Activated T-cell treated with anti-CD3 and anti-CD28 coated beads, Interleukin-2, amount 50 U/mL, for 24 hours (primary cell): ENCODE measurements at places on chromosomes 13 and 19.

DNA sequence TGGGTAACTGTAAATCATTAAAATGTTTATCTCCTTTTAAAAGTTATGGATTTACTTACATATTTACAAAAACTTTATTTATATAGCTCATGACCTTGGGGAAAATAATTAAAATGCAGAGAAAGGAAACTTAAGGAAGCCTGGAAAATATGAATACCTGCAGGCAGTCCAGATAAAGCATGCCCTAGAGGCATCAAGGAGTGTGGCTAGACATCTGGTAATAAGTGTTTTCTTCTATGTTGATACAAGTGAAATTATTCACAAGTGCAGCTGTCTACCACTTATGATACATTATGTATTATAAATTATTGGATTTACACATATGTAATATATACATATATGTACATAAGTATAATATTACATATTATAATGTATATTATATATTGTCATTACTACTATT is 207.9 kb downstream of the LMO7 start:
- peaks cover 48% of the 10 kb centered on the region for H3K36me3 ChIP-seq
- DNase-seq, result no peak
- no peak overlapping the region for H3K4me3 ChIP-seq
- no peaks in the 10 kb centered on the region for H3K27me3 ChIP-seq
- no peak overlapping the region for H3K27ac ChIP-seq
- H3K4me1 ChIP-seq, result peaks cover 8% of the 10 kb centered on the region

GRCh38 chr13:109043636-109044035 is 414.2 kb downstream of the MYO16 start:
- no peak overlapping the region for H3K4me3 ChIP-seq
- no peak for DNase-seq

DNA sequence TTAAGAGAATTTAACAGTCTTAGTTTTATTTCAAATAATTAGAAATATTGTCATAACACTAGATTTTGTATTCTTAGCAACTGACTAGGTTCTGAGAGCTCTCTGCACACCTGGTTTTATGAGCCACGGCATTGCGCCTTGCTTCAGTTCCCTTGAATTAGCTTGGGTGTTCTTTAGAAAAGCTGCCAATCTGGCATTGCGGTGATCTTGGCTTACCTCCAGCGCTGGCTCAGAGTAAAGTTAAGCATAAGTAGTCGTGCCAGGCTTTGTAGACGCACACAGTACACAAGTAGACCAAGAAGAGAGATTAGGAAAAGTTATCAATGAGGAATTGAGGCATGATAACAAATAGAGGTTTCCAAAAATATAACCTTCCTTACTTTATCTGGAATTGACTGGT is 45.7 kb downstream of the TPP2 start:
- DNase-seq, result no peak
- no peak overlapping the region for H3K27ac ChIP-seq
- no peaks in the 10 kb centered on the region for H3K27me3 ChIP-seq
- peaks cover 6% of the 10 kb centered on the region for H3K4me1 ChIP-seq

DNA sequence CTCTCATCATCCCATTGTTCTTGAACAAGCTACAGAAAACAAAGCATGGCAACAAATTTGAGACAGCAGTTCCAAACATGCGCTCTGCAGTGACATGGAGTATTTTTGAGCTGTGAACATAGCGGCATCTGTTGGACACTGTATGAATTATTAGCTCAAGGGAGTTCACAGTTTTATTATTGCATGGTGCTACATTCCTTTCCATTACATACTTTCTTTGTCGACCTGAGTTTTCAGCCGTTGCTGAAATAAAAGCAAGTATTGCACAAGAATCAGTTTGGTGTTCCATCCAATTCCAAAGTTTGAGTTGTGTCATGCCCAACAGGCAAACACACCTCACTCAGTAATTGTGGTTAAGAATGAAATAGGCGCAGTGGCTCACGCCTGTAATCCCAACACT is 30.1 kb upstream of the METTL21C start:
- H3K27ac ChIP-seq, result no peak overlapping the region
- H3K4me3 ChIP-seq, result no peak overlapping the region
- H3K27me3 ChIP-seq, result peaks cover 11% of the 10 kb centered on the region
- no peaks in the 10 kb centered on the region for H3K36me3 ChIP-seq
- H3K4me1 ChIP-seq, result peaks cover 5% of the 10 kb centered on the region
- no peak for DNase-seq

GRCh38 chr19:11168568-11168967 is 13.0 kb upstream of the SPC24 start:
- H3K4me3 ChIP-seq, result no peak overlapping the region
- H3K4me1 ChIP-seq, result no peaks in the 10 kb centered on the region
- H3K27me3 ChIP-seq, result no peaks in the 10 kb centered on the region
- no peaks in the 10 kb centered on the region for H3K36me3 ChIP-seq
- no peak for DNase-seq

DNA sequence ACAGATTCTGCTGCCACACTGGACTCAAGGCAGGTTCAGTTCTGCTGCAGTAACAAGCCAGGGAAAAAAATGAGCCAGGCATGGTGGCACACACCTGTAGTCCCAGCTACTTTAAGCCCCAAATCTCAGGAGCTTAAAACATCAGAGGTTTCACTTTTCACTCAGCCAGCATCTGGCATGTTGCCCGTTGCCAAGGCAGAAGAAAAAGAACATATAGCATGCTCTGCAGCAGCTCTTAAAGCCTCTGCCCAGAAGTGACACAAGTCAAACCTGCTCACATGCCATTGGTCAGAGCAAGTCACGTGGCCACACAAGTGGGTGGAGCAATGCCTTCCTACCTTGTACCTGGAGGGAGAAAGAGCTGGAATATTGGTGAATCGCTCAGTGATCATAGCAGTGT is 14.7 kb upstream of the ADGRE5 start:
- peaks cover 81% of the 10 kb centered on the region for H3K4me1 ChIP-seq
- no peaks in the 10 kb centered on the region for H3K27me3 ChIP-seq
- peak; percentile 86 for DNase-seq
- peak overlapping the region; percentile 99 for H3K27ac ChIP-seq
- peak overlapping the region; percentile 49 for H3K4me3 ChIP-seq

DNA sequence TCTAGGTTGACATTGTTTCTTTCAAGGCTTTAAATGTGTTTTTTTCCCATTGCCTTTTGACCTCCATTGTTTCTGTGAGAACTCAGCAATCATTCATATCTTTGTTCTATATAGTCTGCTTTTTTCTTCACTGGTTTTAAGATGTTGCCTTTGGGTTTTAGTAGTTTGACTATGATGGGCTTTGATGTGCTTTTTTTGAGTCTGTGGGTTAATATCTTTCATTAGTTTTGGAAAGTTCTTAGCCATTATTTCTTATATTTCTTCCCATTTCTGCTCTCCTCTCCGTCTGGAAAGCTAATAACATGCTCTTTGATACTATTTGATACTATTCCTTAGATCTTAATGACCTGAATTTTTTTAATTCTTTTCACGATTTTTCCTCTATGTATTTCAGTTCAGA is 32.7 kb downstream of the CCDC8 start:
- H3K4me3 ChIP-seq, result no peak overlapping the region
- no peaks in the 10 kb centered on the region for H3K4me1 ChIP-seq
- peaks cover 98% of the 10 kb centered on the region for H3K36me3 ChIP-seq
- DNase-seq, result no peak
- H3K27ac ChIP-seq, result no peak overlapping the region

DNA sequence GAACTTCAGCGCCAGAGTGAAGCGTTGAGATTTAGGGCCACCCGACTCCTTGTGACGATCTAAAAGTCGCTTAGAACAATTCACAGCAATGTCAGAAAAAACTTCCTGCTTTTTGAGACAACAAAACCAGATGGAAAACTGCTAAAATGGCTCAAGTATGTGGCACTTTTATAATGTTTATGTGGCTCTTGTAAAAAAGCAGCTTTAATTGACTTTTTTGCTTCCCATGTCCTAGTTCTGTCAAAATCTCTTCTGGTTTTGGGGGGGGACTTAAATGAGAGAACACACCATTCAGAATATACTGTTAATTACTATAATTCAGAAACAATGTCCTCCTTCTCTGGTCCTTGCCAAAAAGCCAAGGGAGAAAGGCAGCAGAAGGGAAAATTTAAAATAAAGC is 154.7 kb upstream of the LSM14A start:
- H3K27me3 ChIP-seq, result peaks cover 52% of the 10 kb centered on the region
- no peak overlapping the region for H3K4me3 ChIP-seq
- H3K27ac ChIP-seq, result no peak overlapping the region

GRCh38 chr13:35473802-35474201 is 2.7 kb downstream of the MAB21L1 start:
- peaks cover 39% of the 10 kb centered on the region for H3K4me1 ChIP-seq
- no peak for DNase-seq
- H3K27me3 ChIP-seq, result peaks cover 86% of the 10 kb centered on the region
- no peak overlapping the region for H3K27ac ChIP-seq
- no peak overlapping the region for H3K4me3 ChIP-seq

- no peak overlapping the region for H3K27ac ChIP-seq
- no peak overlapping the region for H3K4me3 ChIP-seq
- no peaks in the 10 kb centered on the region for H3K4me1 ChIP-seq
- no peak for DNase-seq
- H3K36me3 ChIP-seq, result no peaks in the 10 kb centered on the region
Measured at GRCh38 chr13:105151639-105152038, 1383.8 kb downstream of the EFNB2 start.

DNA sequence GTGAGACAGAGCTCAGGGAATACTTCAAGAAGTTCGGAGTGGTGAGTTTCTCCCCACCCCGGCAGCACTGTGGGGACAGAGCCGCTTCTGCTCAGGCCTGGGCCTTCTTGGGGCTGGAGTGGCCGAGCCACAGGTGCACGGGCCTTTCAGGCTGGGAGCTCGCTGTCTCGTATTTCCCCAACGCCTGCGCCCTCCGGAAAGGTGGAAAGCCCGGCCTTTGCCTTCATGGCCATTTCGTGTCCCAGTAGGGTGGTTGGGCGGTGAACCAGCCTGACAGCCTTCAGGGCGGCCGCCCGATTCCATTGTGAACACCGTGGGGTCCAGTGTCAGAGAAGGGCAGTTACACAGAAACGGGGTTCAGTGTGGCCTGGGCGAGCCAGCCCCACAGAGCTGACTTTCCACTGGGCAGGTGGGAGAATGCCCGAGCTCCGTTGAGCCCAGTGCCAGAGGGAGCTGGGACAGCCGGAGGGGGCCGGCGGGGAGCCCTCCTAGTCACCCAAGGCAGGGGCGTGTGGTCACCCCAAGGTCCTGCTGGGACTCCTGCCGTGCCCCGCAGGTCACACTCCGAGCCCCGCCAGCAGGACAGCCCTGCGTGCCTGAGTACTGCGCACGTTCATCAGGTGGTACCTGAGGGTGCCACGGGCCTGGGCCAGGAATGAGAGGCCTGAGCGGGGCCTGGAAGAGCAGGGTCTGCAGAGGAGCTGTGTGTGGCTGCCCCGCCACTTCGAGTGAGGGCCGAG is 14.0 kb downstream of the DAZAP1 start:
- no peaks in the 10 kb centered on the region for H3K27me3 ChIP-seq
- peaks cover 93% of the 10 kb centered on the region for H3K36me3 ChIP-seq
- H3K4me1 ChIP-seq, result peaks cover 12% of the 10 kb centered on the region
- no peak overlapping the region for H3K27ac ChIP-seq
- no peak for DNase-seq
- H3K4me3 ChIP-seq, result no peak overlapping the region

GRCh38 chr19:3682741-3683404 is 17.4 kb downstream of the PIP5K1C start:
- DNase-seq, result no peak
- no peak overlapping the region for H3K4me3 ChIP-seq
- peaks cover 22% of the 10 kb centered on the region for H3K36me3 ChIP-seq
- H3K4me1 ChIP-seq, result peaks cover 16% of the 10 kb centered on the region
- no peaks in the 10 kb centered on the region for H3K27me3 ChIP-seq

DNA sequence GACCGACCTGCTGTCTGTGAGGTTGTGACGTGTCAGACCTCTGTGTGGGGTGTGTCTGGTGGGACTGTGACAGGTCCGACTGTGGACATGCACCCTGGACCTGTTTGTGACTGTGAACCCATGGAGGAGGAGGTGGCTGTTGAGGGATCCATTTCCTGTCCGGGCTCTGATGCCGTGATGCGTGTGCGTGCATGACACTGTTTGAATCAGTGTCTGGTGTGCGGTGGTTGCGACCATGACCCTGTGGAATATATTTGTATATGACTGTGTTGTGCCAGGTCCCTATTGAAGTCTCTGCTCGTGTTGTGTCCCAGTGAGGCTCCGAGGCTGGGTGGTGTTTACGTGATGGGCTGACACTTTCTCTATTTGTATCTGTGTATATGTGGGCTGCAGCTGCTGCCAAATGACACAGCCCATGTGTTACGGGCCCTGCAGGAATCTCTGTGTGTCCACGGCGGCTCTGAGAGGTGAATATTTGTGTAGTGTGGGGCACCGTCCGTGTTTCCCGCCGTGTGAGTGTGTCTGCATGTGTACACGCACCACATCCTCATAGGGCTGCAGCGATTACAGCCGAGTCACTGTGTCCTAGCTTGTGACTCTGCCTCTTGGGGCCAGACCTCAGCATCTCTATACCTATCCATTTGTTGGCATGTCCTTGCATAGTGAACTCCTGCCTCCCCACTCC is 18.3 kb downstream of the CCDC97 start:
- DNase-seq, result no peak
- peaks cover 70% of the 10 kb centered on the region for H3K36me3 ChIP-seq
- peak overlapping the region; percentile 99 for H3K27ac ChIP-seq
- H3K4me1 ChIP-seq, result peaks cover 71% of the 10 kb centered on the region
- H3K27me3 ChIP-seq, result no peaks in the 10 kb centered on the region

- no peaks in the 10 kb centered on the region for H3K27me3 ChIP-seq
- H3K4me3 ChIP-seq, result no peak overlapping the region
- H3K4me1 ChIP-seq, result no peaks in the 10 kb centered on the region
- DNase-seq, result no peak
Measured at GRCh38 chr13:89212186-89212585, 1541.0 kb downstream of the SLITRK5 start.

- no peaks in the 10 kb centered on the region for H3K27me3 ChIP-seq
- H3K27ac ChIP-seq, result no peak overlapping the region
- DNase-seq, result no peak
- H3K4me1 ChIP-seq, result no peaks in the 10 kb centered on the region
- no peak overlapping the region for H3K4me3 ChIP-seq
- H3K36me3 ChIP-seq, result no peaks in the 10 kb centered on the region
Measured at GRCh38 chr13:53800011-53800410, 771.4 kb downstream of the OLFM4 start.

DNA sequence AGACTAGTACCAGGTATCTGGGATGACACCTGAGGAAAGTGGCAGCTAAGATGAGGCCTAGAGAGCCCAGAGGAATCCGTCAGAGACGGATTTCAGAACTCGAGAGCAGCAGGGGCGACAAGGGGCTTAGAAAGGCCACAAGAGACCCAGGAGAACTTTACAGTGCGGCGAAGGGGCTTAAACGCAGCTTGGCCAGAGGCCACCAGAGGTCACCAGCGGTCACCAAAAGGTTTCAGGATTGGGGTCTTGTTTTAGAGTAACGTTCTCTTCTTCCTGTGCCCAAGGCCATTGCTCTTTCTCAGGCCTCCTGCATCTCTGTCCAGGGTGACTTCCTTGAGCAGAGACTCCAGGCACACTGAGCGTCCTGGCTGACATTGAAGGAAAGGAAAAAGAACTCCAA is 2.2 kb downstream of the ZSCAN22 start:
- H3K27ac ChIP-seq, result no peak overlapping the region
- no peak overlapping the region for H3K4me3 ChIP-seq
- no peak for DNase-seq
- peaks cover 1% of the 10 kb centered on the region for H3K4me1 ChIP-seq
- H3K27me3 ChIP-seq, result no peaks in the 10 kb centered on the region
- H3K36me3 ChIP-seq, result peaks cover 6% of the 10 kb centered on the region
